Fibroblast of the aortic adventitia (primary cell): ENCODE measurements at places on chromosomes 2 and 18. TPM values are rescaled to one million over a fixed set of nuclear protein-coding genes. Genes with fewer than 3 reads are reported as not detected.

DNA sequence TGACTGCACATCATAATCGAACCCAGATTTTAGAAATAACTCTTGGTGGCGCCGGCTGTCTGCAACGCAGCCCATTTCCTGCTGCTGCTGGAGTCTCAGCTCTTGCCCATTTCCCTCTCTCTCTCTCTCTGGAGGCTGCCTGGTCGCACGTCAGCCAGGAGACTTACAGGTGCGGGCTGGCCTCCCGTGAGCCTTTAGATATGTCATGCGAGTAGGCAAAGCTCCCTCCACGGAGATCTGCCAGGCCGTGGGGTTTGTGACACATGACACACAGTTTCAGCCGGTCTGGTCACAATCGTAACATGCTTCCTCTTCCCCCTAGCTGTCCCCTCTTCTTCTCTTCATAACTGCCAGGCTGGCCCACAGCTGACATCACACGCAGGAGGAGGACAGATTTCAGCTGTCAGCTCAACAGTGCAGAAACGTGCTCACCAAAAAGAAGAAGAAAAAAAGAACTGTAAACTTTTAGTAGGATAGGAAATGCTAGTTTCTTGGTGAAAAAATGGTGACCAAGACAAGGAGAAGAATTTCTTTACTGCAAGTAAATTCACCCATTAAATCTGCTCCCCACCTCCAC is 489.3 kb downstream of the ZNF516 start:
- no peak for DNase-seq

DNA sequence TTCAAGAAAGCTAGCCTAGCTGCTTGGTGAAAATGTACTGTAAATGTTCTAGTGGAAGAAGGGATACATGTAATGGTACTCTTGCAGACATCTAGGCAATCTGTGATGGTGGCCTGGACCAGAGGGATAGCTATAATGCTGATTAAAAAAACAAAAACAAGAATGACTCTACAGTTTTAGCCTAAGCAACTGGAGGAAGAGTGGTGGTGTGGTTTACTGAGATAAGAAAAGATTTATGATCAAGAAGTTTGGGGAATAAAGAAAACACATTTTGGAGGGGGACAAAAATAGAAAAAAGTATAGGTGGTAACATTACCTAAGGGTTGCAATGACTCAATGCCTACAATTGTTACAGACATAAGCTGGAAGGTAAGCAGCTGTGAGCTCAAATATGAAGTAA is 1080.7 kb upstream of the CELF4 start:
- no peak for DNase-seq

The PPP1R7 gene
- total RNA-seq = 41.2 and 70.0 TPM in 2 replicates

The NTSR2 gene
- not detected in 2 replicates for total RNA-seq

The CABYR gene
- 4.6 and 7.3 TPM in 2 replicates for total RNA-seq

DNA sequence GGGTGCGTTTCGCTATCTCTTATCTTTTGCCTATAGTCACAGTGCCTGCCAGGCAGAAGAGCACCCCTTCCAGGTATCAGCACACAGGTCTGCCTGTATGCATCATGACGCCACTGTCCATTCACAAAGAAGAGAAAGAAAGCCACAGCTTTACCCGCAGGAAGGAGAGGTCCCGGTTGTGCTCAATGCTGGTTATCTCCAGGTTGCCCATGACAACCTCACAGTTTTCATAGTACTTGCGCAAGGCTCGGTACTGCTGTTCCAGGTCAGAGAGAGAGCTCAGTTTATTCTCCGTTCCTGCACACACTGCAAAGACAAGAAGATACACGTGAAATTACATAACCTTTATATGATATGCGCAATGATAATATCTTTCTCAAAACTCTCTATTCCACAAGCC is 414.0 kb downstream of the ERBB4 start:
- DNase-seq = peak; percentile 16

The CXCR2 gene
- not detected in 2 replicates for total RNA-seq

DNA sequence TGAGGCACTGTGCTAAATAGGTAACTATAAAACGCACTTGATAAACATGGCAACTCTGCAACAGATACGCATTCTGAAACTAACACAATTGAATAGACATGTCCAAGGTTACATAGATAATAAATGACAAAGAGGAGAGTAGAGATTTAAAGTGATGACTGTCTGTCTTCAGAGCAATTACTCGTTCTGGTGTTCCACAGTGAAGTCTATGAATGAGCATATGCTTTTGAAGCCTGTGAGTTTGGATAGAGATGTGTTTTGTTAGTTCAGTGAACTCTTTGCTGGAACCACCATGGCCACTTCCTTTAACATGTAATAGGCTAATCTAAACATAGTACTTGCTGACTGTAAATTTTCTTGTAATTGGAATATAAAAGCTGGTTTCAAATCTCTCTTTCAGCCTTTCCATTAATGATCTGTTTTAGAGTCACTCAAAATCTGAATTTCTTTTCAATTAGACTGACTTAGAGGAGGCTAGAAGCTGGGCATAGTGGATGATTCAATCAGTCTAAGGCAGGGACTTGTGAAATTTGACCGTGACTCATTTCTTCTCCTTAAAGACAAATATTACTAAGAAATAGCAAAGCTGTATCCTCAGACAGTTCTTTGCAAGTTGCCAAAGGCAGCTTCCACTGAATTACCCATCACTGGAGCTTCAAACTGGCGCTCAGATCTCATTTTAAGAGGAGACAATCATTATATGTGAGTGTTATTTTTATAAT is 1130.1 kb upstream of the CELF4 start:
- DNase-seq = no peak

The DSG4 gene
- not detected in 2 replicates for total RNA-seq

The PRKAG3 gene
- total RNA-seq = 0.18 and 0.41 TPM in 2 replicates

DNA sequence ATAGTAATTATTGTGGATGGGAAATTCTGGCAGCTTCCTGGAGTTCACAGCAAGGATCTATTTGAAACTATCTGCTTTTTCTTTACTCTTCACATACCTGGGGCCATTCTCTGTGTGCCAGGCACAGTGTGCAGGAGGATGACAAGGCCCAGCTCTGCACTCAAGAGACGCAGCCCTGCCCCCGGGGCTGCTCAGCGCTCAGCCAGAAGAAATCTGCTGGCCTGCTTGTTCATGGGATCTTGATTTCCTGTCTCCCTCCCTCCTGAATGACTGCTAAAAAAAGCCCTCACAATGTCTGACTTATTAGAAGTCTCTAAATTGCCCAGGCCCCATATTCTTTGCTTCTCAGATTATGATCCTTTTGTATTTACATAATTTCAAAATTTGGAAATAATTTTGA is 210.9 kb downstream of the DCDC2C start:
- no peak for DNase-seq

The RNU2-63P gene
- not detected in 2 replicates for total RNA-seq

- DNase-seq = no peak
Measured at GRCh38 chr18:23893653-23894052, 120.9 kb upstream of the TTC39C start.

The HEATR5B gene
- 20.6 and 21.1 TPM in 2 replicates for total RNA-seq

DNA sequence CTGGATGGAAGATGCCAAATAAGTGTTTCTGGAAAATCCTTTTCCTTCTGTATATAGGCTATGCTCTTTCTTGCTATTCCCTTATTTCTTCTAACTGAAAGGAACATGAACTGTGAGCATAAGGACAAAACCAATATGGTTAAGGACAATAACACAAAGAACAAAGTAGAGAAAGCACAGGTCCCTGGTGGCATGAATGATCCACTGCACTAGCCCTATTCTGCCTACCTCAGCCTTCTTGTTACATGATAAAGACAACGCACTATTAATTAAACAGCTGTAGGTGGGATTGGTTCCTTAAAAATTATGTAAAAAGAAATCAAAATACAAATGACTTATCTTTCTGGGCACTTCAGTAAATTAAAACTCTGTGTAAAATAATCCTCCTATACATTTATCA is 1.9 kb upstream of the WDR75 start:
- no peak for DNase-seq

- DNase-seq = peak; percentile 31
Measured at GRCh38 chr2:26807788-26808460, 22.1 kb downstream of the CENPA start.

GRCh38 chr2:218285604-218286003 is 6.7 kb downstream of the TMBIM1 start:
- DNase-seq = peak; percentile 90

The EPB41L3 gene
- total RNA-seq = 28.0 and 37.3 TPM in 2 replicates

DNA sequence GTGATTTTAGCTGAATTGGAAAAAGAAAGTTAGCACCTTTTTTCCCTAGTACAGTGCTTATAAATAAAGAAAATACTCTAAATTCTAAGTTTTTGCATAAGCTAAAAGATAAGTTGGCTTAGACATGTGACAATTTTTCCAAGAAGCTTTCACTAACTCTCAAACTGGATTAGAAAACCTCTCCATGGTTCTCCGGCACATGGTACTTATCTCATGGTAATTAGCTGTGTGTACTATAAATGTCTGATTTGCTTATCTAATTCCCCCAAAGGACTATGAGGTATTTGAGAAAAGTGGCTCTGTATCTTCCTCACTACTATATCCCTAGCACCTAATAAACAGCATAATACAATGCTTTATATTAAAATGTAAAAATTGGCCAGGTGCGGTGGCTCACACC is 71.1 kb downstream of the ROCK1 start:
- no peak for DNase-seq

The CHRND gene
- total RNA-seq = not detected in 2 replicates

GRCh38 chr2:168119515-168120141 is 127.8 kb downstream of the STK39 start:
- peak; percentile 81 for DNase-seq

The PRSS56 gene
- total RNA-seq = not detected in 2 replicates

The CXCR1 gene
- not detected in 2 replicates for total RNA-seq

- DNase-seq = peak; percentile 35
Measured at GRCh38 chr2:65261676-65262075, 34.0 kb downstream of the ACTR2 start.

GRCh38 chr18:76396792-76397191 is 98.2 kb downstream of the ZNF516 start:
- no peak for DNase-seq

DNA sequence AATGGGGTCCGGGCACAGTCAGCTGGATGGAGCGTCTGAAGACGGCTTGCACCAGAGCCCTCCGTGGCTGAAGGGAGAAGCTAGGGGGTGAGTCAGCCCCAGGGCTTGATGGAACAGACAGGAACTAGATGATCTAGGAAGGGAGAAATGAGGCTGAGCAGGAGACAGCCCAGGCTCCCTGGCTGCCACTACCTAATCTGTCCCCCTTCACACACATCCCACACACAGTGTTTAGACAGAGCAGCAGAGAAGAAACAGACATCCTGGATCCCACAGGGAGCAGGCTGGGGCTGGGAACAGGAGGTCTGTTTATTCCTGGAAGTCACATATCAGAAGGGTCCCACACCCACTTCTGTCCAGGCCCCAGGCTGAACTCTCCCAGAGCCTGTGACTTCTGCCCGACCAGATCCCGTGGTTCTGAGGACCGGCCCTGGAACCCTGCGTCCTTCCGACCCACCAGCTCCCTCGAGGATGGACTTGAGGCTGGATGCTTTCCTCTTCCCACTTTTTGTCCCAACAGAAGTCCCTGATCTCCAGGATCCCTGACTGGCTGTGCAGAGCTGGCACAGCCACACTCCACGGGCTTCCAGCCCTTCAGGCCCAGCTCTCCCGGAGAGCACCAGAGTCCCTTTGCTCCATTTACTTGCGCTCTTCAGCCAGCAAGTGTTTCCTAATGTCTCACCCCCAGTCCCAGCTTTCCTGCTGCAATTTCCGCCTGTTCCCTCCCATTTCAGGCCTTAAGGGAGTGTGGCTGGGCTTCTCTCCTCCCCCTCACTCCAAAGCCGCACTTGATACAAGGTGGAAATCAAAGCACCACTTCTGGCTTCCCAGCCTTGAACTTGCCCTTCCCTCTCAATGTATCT is 1.5 kb upstream of the GPBAR1 start:
- DNase-seq = peak; percentile 85

- DNase-seq = no peak
Measured at GRCh38 chr18:26181343-26181826, 44.9 kb upstream of the TAF4B start.

DNA sequence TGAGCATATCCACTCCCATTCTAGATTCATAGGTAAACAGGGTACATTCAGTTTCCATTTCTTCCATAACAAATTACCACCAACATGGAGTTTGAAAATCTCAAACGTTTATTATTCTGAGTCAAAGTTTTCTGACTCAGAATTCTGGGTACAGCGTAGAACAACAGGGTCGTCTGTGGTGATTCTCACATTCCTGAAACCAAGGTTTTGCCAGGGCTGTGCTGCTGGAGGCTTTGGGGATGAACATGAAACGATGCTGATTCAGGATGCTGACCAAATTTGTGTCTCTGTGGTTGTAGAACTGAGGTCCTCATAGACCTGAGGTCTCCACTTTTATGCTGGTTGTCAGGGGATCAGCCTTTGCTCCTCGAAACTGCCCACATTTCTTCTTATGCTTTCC is 255.7 kb downstream of the DSEL start:
- no peak for DNase-seq

DNA sequence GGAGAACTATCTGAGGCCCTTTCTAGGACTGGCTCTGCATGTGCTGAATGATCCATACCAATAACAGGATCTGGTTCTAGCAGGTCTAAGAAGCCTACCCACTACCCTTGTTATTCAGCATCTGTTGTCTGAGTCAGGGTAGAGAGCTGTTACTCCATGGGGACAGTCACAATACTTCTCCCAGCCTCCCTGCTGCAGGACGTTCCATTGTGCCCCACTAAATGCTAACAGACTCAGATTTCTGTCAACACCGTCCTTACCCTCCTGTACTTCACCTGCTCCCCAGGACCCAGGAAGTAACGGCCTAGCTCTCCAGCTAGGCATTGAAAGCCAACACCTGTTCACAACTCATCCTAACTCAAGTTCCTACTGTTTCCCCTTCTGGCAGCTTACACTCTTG is 719.7 kb upstream of the ID2 start:
- DNase-seq = no peak

GRCh38 chr2:12877761-12878160 is 161.0 kb downstream of the TRIB2 start:
- DNase-seq = no peak

DNA sequence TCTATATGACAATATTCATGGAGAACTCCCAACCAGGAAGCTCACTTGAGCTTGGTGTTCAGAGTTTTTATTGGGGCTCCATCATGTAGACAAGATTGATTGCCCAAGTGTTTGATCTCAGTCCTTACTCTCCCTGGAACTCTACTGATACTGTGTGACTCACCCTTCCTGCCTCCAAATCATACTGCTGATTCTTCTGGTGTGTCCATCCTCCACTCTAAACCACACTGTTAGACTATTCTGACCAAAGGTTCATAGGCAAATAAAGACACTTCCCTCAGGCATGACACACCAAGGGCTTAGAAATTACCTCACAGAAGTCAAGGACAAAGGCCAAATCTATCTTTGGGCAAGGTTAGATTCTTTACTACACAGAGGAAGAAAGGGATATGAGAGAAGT is 107.9 kb upstream of the CDH20 start:
- no peak for DNase-seq

The ALK gene
- 0.27 and 0.82 TPM in 2 replicates for total RNA-seq

The CELF4 gene
- total RNA-seq = not detected in 2 replicates

- DNase-seq = peak; percentile 50
Measured at GRCh38 chr2:205405194-205405593, 277.1 kb upstream of the NRP2 start.

The KIAA2012 gene
- total RNA-seq = not detected in 2 replicates

GRCh38 chr2:144237830-144238627 is 281.9 kb downstream of the ZEB2 start:
- DNase-seq = no peak

The SP140L gene
- 13.7 and 16.0 TPM in 2 replicates for total RNA-seq
